ENCODE measurements at places on chromosomes 1 and 21.

- no peak for DNase-seq
Measured at GRCh38 chr1:192983349-192983980, 75.7 kb downstream of the UCHL5 start.

DNA sequence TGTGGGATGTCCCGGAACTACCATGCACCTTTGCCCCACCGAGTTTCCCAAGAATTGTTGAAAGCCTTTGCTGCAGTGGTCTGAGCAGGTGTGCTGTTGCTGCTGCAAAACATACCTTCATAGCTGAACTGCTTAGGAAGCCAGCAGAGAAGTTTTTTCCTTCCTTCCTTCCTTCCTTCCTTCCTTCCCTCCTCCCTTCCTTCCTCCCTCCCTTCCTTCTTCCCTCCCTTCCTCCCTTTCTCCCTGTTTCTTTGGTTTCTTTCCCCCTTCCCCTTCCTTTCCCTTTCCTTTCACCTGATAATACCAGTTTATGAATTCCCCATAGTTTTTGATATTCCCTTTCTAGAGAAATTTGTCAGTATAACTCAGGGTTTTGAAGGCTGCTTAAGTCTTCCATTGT lies 10.8 kb upstream of the SH3D21 start:
- no peak for DNase-seq

DNA sequence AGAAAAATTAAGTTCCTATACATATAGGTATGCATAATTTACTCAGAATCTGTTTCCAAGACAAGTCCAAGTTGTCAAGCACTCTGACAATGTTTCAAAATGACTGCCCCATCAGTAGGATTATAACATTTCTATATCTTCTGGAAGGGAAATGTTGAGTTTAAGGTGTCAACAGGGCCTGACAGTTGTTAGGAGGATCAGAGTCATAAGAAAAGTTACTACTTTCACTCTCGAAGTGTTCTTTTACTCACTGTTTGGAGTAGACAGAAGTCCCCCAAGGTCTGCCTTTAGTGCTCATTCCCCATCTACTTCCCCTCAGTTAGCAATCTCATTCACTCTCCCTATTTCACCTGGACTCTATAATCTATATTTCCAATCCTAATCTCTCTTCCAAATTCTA lies 20.6 kb upstream of the MAGI3 start:
- no peak for DNase-seq

DNA sequence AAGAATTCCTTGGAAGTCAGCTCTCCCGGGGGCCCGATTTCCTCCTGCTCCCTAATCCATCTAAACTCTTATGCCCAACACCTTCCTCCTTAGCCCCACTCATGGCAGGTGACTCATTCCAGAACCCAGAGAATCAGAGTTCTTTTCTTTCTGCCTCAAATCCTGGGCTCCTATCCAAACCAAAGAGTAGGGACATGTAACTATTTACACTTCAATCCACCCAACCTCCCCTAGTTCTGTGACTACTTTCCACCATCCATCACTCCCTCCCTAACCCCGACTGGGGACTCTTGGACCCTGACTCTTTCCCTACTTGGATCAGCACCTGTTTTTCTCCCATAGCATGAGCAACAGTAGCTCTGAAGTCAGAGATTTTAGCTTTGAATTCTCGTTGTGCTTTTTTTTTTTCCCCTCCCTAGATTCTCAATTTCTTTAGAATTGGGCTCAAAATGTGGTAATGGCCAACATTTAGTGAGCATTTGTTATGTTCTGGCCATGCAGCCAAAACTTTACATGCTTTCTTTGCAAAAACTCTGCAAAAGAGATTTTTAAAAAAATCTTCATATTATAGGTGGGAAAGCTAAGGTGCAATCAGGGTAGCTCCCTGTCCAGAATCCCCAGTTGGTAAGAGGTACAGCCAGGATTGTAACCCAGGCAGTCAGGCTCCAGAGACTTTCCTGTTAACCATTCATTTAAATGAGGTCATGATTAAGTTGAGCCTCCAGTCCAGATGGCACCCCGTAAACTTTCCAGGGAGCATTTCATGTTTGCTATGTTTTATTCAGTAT lies 7.5 kb upstream of the CYP4A11 start:
- no peak for DNase-seq

DNA sequence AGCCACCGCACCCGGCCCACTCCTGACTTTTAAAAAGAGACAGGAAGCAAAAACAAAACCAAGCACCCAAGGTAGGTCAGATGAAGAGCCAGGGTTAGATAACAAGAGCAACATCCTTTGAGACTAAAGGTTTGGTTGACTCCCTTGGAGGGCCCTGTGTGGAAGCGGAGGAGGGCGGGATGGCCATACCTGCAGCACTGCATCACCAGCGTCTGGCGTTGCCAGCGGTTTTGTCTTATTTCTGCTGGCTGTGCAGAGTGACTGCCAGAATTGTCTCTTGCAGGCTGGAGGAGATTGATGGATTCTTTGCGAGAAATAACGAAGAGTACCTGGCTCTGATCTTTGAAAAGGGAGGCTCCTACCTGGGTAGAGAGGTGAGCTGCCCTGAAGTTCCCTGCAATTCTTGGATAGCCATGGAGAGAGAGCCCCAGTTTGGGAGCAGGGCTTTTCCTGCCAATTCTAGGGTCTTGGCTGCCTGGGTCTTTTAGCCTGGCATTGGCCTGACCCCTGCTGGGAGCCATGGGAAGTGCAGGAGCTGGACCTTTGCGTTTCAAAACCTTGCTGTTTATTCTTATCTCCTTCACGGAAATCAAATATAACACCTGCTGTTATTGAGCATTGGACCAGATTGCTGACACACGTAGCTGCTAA lies 24.0 kb downstream of the QSOX1 start:
- DNase-seq = peak; percentile 66

- no peak for DNase-seq
Measured at GRCh38 chr1:63005812-63006211, 221.9 kb downstream of the ATG4C start.

- no peak for DNase-seq
Measured at GRCh38 chr1:185864889-185865517, 130.8 kb downstream of the HMCN1 start.

DNA sequence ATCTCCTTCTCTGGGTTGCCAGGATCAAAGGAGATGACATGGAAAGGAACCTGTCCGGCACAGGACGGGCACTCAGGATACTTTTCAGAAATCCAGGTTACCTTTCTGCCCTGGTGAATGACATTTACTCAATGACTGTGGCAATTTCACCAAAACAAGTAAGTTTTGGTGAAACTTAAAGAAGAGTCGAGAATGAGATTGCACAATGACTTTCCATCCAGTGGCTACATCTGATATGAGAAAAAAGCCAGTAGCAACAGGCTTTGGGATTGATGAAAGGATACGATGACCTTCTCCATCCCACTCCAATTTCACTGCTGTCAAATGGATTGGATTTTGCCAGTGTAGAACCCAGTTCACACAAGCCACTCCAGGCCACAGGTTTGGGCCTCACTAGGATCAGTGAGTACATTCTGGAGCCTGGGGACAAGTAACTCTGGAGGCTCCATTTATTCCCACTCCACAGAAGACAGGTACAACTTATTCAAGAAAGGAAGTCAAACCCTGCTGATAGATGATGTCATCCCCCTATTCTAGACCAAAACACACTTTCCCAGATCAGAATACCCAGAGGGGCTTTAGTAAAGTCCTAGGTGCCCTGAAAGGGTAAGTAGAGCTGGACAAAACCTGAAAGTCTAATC lies 63.3 kb downstream of the PLPP3 start:
- DNase-seq = no peak

DNA sequence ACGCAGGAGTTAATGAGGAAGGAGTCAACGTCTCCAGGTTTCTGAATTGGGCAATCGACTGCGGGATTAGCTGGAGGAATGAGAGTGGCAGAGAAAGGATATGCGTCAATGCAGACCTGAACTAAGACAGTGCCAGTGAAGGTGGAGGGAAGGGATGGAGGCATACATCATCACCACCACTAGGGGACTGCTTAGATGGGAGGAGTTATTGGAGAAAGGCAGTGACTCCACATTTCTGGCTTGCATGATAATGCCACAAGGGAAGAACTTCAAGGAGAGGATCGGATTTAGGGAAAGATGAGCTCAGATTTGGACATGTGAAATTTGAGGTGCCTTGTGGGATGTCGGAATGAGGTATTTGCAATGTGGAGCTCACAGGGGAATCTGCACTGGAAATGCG lies 17.5 kb downstream of the VASH2 start:
- DNase-seq = no peak

GRCh38 chr1:118504867-118505266 lies 319.8 kb upstream of the SPAG17 start:
- DNase-seq = no peak

DNA sequence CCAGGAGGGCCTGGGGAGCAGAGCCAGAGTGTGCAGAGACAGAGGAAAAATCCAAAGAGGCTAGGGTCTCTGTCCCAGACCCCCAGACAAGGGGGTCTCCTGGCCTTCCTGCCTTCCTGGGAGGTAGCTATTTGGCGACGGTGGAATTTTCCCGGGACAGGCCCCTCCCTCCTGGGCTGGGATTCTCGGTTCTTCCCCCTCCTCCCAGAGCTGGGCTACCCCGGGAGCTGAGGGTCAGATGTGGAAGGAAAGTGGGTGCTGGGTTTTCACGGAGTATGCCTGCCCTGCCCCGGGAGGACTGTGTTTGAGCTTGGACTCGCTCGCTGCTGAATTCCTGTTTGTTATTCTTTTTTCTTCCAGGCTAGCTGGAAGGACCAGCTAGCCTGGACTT lies 759 bp downstream of the AMPD2 start:
- no peak for DNase-seq

GRCh38 chr1:207868251-207868773 lies 42.6 kb downstream of the CD34 start:
- no peak for DNase-seq

GRCh38 chr1:160768295-160768657 lies 27.7 kb upstream of the LY9 start:
- peak; percentile 91 for DNase-seq

DNA sequence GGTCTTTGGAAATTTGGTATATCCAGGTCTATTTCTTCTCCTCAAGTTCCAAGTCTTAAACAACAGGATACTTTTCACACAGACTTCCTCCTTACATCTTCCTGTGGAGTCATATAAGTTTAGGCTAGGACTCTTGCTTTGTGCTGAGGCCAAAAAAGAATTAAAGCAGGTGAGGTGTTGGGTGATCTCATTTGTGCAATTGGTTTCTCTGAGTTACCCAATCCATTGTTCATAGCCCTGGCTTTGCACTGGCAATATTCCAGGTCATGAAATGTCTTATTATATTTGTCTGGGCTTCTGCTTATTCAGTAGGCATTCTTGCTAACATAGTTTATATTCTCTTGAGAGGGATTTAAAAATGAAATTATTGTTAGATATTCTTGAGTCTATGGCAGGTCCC lies 14.1 kb upstream of the KIAA0040 start:
- no peak for DNase-seq

- no peak for DNase-seq
Measured at GRCh38 chr1:2968471-2968881, 52.8 kb upstream of the ACTRT2 start.

DNA sequence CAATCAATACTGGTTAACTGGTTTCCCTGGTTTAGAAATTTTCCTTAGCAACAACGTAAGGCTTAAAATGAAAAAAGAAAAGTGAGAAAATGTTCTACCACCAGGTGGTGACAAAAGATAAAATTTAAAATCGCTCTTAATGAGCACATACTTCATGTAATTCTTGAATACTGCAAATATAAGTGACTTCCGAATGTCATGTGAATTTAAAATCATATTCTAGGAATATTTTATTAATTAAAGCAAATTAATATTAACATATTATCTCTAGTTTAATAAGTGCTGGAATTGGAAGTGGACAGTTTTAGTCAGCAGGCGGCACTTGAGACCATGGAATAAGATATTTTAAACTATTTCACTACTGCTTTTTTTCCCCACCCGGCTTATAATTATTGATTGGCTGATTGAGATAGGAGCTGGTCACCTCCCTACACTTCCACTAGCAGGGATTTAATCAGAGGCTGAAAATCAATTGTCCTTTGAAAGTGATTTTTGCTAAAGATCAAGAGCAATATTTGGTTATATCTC lies 5.0 kb upstream of the ADAMTS1 start:
- DNase-seq = no peak

DNA sequence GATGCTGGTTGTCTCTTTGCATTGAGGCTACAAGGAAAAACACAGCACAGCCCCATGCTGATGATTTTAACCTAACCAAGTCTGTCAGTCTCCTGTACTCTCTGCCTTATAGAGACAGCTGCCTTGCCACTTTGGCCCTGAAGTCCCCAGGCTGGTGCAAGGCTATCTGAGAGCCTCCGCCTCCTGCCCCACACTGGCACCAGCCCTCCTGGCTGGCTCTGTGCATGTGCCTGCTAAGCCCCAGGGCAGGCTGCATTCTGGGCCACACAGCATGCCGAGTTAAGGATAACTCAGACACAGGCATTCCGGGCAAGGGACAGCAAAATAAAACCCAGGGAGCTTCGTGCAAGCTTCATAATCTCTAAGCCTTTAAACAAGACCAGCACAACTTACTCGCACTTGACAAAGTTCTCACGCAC lies 910 bp downstream of the RUNX1 start:
- DNase-seq = peak; percentile 37

DNA sequence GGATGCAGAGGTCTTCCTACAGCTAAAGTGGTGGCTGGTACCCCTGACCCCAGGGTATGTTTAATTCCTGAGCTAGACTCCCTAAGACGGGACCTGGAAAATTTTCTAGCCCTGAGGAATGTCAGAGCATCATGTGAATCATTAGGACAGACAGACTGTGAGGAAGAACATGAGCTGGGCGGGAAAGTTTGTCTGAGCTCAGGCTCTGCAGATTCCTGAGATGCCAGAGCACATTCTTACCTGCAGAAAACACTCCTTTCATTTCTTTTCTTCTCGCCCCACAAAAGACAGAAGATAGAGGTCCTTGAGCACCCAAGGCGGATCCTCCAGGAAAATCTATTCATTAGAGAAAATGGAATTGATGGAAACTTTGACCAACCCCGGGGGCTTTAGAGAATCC lies 6.5 kb downstream of the CAPN2 start:
- DNase-seq = no peak

GRCh38 chr1:179973198-179974110 lies 18.8 kb downstream of the CEP350 start:
- no peak for DNase-seq

GRCh38 chr1:182391028-182391361 lies 595 bp downstream of the GLUL start:
- no peak for DNase-seq

GRCh38 chr1:226489718-226490425 lies 58.7 kb upstream of the STUM start:
- DNase-seq = no peak

- no peak for DNase-seq
Measured at GRCh38 chr21:42175110-42175710, 43.7 kb upstream of the ABCG1 start.

- DNase-seq = no peak
Measured at GRCh38 chr1:185785586-185785985, 51.4 kb downstream of the HMCN1 start.

GRCh38 chr1:205604059-205604458 lies 27.8 kb downstream of the ELK4 start:
- no peak for DNase-seq

- DNase-seq = no peak
Measured at GRCh38 chr1:40014253-40014706, 26.2 kb upstream of the CAP1 start.

GRCh38 chr1:226691247-226691646 lies 47.8 kb downstream of the ITPKB start:
- peak; percentile 59 for DNase-seq

GRCh38 chr1:198399452-198399851 lies 141.0 kb downstream of the ATP6V1G3 start:
- no peak for DNase-seq

Measured in CD4-positive, alpha-beta T cell treated with Interferon alpha-2 for 1 hour (primary cell).